ENCODE measurements at places on chromosomes 1 and 21.

GRCh38 chr1:219000005-219000404 lies 173.7 kb upstream of the LYPLAL1 start:
- DNase-seq: no peak

- DNase-seq: peak; percentile 68
Measured at GRCh38 chr1:232891071-232891470, 59.3 kb upstream of the NTPCR start.

DNA sequence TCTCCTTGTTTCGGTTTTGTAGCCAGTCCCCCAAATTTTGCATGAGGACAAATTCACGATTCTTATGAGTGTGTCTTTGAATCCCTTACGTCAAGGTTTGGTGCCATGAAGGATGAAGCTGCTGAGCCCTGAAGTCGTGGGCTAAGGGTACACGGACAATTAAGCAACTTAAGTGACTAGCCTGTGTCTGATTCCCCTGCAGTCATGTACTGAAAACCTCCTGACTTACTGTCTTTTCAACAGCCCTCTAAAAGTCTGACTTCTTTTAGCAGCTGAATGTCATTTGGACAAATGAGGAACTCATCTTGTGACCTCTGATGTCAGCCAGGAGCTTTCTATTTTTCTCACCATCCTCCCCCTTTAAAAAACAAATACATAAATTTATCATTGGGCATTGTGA lies 27.1 kb upstream of the C1orf105 start:
- DNase-seq: no peak

DNA sequence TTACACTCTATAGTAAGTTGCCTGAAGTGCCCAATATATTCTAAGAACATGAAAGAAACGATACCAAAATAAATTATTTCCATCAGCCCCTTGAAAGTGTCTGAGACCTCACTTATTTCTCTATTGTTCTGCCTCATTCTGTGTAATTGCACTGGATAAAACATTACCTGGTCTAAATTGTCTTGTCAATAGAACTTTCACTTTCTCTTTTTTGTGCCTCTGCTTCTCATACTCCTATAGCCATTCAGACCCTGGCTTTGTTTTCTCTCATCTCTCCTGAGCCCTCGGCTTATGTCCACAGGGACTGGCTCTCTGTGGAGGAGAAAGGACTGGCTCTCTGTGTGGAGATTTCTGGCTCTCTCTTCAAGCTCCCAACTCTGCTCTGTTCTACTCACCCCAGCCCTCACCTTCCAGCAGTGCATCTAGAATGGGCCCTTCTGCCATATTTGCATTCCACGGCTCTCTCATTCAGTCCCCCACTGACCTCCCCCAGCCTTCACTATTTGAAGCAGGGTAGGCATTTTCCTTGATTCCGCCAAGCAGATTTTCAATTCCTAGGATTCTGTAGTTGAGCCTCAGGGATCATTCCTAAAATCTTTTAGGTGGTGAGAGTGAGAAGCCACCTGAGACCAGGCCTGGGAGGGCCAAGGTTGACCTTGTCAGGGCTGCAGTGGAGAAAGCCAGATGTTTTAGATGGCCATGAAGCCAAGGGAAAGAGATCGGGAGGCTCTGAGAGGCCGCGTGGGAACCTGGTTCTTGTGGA lies 15.9 kb upstream of the GALNT2 start:
- DNase-seq: no peak

DNA sequence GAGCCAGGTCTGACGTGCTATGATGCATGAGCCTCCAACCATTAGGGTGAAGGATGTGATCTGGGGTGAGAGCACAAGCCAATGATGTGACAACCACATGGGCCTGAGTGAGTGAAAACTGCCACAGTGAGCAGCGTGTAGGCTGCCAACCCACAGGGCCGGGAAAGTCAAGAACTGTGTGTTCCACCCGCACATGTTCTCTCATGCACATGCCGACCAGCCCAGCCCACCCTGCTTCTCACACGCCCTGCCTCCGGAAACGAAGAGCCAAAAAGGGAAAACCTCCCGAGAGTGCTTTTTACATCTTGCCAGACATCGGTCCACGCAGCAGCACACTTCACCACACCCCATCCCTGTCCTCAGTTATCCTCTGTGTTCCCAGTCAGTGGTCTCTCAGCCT lies 197.0 kb downstream of the CACNA1E start:
- DNase-seq: no peak

- DNase-seq: no peak
Measured at GRCh38 chr1:146049436-146049835, 27.9 kb upstream of the HJV start.

- DNase-seq: no peak
Measured at GRCh38 chr21:22900490-22900889, 1902.3 kb downstream of the NCAM2 start.

DNA sequence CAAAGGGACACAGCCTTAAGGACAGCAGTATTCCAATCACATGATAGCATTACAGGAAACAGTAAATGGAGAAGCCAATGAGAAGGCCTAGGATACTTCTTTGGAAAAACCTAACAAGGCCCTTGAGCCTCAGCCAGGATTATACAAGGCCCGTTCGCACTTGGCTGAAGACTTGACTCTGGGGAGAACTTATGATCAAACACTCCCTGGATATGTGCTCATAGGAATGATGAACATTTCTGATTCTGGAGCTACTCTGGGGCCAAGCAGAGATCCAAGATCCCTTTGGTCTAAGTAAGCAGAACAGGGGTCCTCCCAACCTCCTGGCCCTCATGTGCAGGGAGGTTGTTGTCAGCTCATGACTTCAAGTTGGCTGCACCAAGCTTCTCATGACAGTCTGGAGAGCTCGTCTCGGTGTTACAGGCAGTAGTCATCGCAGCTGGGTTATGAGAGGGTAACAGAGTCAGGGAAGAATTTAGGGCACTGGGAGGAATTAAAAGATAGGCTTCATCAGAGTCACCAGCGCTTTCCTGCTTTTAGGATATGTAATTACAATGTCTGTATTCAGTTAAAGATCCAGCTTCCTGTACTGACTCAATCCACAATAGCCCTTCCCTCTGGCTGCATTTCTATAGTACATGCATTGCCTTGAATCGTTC lies 92.5 kb upstream of the IRF2BP2 start:
- DNase-seq: no peak

GRCh38 chr21:38712071-38712470 lies 93.7 kb upstream of the ETS2 start:
- peak; percentile 57 for DNase-seq

GRCh38 chr1:230401763-230402294 lies 24.3 kb downstream of the PGBD5 start:
- peak; percentile 6 for DNase-seq

DNA sequence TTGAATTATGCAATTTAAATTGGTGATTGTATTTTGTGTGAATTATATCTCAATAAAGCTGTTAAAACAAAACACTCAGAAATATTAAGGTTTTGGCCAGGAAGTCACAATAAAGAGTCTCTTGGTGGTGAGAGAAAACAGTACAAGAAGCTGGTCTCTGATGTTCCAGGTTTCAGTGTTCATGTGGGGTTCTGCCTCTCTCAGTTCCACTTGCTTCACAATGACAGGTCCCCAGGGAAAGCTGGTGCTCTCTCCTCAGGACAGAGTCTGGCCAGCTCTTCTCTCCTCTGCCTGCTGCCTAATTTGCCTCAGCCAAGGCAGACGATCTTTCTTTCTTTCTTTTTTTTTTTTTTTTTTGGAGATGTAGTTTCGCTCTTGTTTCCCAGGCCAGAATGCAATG lies 342.9 kb upstream of the PLXNA2 start:
- no peak for DNase-seq

DNA sequence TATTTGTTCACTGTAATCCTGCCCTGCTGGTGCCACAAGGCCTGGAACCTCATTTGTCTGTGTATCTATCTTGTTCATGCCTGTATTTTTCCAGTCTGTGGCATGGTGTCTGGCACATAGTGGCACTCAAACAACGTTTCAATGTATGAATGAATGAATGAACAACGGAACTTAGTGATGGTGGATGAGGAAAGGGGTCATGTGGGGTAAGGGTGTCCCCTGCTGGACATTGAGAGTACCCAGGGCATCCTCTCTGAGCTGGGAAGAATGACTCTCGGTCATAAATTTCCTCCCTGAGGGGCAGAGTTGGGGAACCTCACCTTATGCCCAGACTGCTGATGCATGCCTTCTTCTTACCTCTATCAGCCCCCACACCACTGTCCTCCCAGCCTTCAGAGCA lies 18.9 kb upstream of the ZNF683 start:
- peak; percentile 76 for DNase-seq

DNA sequence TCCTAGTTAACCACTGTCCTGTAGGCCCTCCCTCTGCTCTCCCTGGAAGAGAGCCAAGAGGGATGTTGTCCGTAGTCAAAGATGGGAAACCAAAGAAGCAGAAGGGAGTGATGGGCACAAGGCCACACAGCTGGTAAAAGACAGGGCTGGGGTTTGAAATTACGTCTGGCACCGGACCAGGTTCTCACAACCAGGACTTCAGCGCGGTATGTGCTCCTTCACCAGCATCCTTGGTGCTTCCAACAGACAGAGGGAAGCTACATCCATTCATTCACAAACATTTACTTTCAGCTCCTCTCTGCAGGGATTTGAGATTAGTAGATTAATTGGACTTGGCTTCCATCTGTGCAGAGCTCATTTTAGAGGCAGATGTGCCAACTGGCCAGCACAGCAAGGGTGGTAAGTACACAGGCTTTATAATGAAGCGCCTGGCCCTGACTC lies 191.2 kb downstream of the TRABD2B start:
- DNase-seq: no peak

DNA sequence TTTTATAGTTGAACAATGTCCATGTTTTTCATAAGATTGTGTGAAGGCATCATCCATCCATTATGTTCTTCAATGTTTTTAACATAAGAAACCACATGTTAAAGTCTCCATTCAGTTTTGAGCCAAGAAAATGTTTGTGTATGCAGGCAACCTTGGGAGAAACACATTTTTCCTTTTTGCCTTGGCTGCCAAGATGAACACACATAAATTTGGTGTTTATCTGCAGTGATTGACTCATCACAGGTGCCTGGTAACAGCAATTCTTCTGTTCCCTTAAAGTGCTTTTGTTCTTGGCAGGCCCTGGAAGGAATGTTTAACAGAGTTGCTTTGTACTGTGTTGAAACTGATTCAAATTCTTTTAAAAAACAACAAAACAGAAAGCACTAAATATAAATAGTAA lies 709.9 kb upstream of the ADGRL4 start:
- DNase-seq: peak; percentile 94

- no peak for DNase-seq
Measured at GRCh38 chr1:164601399-164602100, 42.6 kb downstream of the PBX1 start.

DNA sequence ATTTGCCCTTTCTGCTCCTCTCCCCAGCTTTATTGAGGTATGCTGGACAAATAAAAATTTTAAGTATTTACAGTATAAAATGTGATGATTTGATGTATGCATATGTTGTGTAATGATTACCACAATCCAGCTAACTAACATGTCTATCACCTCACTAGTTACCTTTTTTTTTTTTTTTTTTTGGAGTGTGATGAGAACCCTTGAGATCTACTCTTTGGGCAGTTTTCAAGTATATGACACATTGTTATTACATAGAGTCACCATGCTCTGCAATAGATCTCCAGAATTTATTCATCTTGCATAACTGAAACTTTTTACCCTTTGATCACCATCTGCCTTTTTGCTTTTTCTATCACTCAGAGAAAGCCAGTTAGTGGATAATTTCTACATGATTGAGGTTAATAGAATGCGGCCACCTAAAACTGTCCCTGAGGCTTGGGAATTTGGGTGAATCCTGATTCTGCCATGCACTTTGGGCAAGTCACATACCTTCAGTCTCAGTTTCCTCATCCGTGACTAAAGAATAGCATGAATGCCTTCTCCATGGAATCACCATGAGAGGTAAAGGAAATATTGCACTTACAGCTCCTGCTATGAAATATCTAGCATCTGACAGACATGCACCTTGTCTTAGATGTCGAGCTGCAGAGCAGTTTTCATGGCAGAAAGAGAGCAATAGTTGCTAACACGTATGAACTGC lies 295.2 kb downstream of the DISC1 start:
- DNase-seq: no peak

DNA sequence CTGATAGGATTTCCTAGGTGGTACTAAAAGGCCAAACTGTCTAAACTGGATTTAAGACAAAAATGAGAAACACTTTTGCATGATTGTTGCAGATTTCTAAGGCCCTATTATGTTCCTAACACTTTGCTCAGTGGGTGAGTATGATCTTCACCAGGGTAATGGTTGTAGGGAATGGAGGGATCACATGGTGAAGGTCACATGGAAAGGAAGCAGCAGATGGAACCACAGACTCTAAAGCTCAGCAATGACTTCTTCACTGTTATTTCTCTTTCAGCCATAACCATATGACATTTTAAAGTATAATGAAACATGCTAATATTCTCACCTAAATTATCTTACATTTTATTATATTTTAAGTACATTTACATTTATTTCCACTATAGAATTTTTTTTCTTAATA lies 51.5 kb downstream of the CHRM3 start:
- DNase-seq: no peak

GRCh38 chr1:25651036-25651640 lies 34.5 kb downstream of the MAN1C1 start:
- DNase-seq: no peak

DNA sequence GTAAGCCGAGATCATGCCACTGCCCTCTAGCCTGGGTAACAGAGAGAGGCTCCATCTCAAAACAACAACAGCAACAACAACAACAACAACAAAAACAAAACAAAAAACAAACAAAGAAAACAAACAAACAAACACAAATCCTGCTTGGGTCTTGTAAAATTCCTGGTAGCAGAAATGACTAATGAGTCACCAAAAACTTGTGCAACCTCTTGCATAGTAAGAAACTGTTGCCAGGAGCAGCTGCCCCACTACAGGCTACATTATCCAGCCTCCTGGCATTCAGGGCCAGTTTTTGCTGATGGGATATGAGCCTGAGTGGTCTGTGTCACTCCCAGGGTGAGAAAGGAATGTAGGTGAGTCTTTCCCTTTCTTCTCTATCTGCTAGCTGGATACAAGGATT lies 245.4 kb downstream of the TNR start:
- DNase-seq: peak; percentile 62

DNA sequence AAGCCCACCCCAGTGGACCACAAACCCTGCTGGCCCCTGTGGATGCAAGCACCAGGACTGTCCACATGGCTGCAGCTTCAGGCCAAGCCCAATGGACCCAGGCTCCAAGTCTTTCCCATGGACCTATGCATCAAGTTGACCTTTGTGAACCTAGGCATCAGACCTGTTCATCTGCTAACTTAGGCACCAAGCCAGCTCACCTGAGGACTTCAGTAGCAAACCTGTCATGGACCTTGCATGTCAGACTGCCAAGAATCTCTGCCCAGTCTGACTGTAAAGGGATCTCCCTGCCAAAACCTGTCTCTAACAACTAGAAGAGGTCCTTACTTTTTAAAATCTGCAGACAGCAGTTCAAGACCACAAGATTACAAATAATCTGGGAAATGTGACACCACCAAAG lies 37.8 kb downstream of the FMO3 start:
- no peak for DNase-seq

GRCh38 chr1:211330282-211330936 lies 3.8 kb downstream of the TRAF5 start:
- no peak for DNase-seq
